ENCODE measurements at places on chromosomes 16 and 17.

GRCh38 chr17:82300707-82301270 is 16.6 kb downstream of the CD7 start:
- H3K4me3 ChIP-seq: no peak overlapping the region
- peaks cover 9% of the 10 kb centered on the region for H3K4me1 ChIP-seq
- no peaks in the 10 kb centered on the region for H3K27me3 ChIP-seq
- H3K36me3 ChIP-seq: no peaks in the 10 kb centered on the region
- no peak overlapping the region for H3K27ac ChIP-seq
- peak; percentile 71 for DNase-seq

- no peaks in the 10 kb centered on the region for H3K36me3 ChIP-seq
- peak overlapping the region; percentile 95 for H3K4me3 ChIP-seq
- no peaks in the 10 kb centered on the region for H3K27me3 ChIP-seq
- peak overlapping the region; percentile 47 for H3K27ac ChIP-seq
- DNase-seq: no peak
Observed at GRCh38 chr17:78379131-78379491, 662 bp downstream of the PGS1 start.

DNA sequence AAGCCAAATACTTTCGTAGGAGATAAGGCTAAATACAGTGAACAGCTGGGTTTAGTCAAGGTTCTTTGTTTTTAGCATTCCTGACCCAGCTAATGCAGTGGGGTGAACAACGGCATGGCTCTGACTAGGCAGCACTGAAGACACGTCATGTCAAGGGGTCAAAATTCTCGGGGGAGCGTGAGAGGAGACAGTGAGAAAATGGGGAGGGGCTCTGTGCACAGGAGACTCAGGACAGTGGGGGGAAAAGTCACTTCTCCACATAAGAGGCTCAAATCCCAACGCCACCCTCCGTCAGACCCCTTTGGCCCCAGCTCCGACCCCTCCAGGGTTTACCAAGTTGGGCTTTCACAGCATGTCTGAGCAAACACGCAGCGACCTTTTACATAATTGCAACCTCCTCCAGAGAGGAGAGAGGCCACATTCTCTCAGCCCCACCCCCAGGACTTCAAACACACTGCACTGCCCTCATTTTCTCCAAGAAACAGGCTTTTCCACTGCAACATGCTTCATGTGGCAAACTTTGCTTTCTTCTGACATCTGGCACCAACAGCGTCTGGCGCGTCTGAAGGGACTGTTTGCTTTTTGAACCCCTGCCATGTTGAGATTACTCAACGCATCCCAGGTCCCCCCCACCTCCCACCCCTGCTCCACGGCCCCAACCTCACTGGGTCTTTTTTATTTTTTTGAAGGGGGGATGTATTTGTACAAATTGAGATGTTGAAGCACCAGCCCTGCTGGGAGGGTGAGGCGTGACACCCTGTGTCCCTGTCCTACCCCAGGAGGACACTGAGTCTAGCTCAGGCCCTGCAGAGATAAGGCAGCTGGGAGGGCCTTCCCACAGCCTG is 30.0 kb downstream of the AXIN2 start:
- peak overlapping the region; percentile 71 for H3K27ac ChIP-seq
- peaks cover 24% of the 10 kb centered on the region for H3K4me1 ChIP-seq
- no peak overlapping the region for H3K4me3 ChIP-seq
- DNase-seq: peak; percentile 86

DNA sequence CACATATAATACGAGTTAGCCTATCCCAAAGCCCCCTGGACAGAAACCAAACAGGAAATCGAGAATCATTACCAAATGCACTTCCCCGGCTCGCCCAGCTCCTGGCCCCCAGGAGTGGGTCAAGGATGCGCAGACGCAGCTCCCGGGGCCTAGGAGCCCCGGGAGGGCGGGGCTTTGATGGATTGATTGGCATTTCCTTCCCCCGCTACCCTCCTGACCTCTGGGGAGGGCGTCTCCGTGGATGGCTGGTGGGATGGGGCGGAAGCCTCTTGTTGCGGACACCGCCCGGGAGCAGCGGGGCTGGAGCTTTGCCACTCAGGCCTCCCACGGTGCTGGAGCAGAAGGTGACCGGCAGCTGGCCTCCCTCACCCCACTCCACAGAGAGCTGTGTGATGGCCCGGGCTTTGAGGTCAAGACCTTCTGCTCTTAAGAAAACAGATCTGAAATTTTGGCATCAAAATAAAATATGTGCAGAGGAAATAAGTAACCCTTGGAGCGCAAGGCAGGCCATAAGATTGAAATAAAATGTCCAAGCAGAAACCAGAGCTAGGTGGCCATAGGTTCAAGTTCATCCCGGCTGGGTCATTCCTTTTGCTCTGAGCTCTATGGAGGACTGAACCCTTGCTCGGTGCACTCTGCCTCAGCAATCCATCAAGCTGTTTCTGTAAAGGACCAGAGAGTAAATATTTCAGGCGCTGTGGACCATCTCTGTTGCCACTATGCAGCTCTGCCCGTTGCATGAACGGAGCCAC is 262.3 kb downstream of the SOX9 start:
- no peak overlapping the region for H3K4me3 ChIP-seq
- no peaks in the 10 kb centered on the region for H3K36me3 ChIP-seq
- DNase-seq: no peak
- H3K27me3 ChIP-seq: no peaks in the 10 kb centered on the region
- no peaks in the 10 kb centered on the region for H3K4me1 ChIP-seq

Data from ovary (tissue), 10 donors.